AG04449 (cell line): ENCODE measurements at places on chromosomes 6 and 20.
A peak's percentile ranks its signal among the peaks of the same experiment; 100 is the strongest.

DNA sequence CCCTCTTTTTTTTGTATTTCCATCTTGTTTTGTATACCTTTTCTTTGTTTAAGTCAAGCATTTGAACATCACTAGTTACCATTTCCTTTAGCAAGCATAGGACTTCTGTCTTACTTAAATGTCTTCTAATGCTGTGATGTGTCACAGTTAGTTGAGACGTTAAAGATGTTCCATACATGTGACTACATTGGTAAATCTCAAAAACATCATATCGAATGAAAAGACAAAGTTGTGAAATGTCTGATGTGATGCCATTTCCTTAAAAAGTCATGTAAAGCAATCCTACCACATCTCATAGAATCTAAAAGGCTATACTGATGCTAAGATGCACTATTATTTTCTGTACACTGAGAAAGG is 26.8 kb downstream of the SLC16A10 start:
- no peak for DNase-seq

DNA sequence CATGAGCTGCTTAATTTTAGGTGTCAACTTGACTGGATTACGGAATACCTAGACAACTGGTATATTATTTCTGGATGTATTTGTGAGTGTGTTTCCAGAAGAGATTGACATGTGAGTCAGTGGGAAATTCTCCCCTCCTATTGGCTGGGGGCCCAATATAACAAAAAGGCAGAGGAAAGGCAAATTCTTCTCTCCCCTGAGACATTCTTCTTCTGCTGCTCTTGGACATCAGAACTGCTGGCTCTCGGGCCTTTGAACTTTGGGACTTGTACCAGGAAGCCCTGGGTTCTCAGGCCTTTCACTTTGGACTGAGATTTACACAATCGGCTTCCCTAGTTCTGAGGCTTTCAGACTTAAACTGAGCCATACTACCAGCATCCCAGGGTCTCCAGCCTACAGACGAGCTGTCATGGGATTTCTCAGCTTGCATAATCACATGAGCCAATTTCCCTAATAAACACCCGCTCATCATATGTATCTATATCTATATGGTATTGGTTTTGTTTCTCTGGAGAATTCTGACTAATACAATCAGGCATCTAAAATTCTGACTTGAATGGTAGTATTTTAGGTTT is 7.6 kb upstream of the BTN3A3 start:
- DNase-seq, result no peak

GRCh38 chr6:105726902-105727655 is 324.2 kb upstream of the PREP start:
- no peak for DNase-seq

GRCh38 chr6:89050155-89050554 is 30.4 kb upstream of the PNRC1 start:
- no peak for DNase-seq

DNA sequence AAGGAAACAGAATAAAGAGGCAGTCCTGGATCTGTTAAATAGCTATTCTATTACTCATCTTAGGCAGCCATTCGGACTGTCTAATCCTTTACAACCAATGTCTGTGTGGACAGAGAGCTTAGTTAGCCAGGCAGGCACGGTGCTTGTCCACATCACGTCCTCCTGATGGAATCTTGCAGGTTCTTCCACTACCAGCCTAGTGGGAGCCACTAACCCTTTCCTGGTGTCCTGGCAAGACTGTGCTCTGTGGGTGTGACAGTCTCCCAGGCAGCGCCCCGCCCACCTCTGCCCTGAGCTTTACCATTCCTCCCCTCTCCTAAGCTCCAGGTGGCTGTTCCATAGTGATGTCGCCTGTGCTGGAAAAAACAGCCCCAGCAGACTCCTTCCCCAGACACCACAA is 78.3 kb upstream of the CLDN20 start:
- no peak for DNase-seq

DNA sequence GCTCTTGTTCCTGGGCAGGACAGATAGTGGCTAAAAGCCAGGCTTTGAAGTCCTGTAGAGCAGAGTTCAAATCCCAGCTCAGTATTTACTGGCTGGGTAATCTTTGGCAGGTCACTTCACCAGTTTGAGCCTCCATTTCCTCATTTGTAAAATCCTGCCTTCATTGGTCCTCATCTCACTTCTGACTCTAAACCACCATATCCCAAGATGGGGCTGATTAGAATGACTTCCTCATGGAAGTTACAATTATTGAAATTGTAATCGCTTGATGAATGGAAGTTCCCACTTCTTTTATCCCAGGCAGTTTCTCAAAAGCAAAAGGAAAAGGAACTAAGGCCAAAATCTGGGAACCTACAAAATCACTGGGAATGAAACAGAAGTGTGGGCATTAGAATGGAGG is 35.9 kb upstream of the B4GALT5 start:
- DNase-seq, result no peak

- DNase-seq, result peak; percentile 96
Measured at GRCh38 chr6:13762611-13763441, 51.2 kb upstream of the RANBP9 start.

DNA sequence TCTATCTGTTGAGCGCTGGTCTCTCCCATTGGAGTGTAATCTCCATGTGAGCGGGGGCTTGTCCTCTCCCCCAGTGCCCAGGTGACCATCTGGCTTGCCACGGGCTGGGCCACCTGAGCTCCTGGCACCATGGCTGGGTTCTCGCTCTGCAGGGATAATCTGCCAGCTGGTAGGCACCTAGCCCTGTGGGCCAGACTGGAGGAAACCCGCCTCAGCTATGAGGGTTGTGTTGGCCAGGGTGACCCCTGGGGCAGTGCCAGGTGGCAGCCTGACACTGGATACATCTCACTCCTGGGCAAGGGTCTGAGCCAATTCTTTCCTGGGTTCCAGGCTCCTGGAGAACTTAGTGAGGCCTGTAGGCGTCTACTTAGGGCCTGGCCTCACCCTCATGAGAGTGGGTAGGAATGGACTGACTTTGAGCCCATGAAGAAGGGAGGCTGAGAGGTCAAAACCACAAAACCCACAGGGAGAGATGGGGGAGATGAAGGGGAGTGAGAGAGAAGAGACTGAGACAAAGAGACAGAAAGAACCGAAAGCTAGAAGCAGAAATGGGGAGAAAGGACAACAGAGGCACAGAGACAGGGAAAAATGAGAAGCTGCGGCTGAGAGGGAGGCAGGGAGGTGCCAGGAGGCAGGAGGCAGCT is 5.8 kb upstream of the SLC52A3 start:
- no peak for DNase-seq

- no peak for DNase-seq
Measured at GRCh38 chr6:83292900-83293843, 100.0 kb downstream of the RWDD2A start.

DNA sequence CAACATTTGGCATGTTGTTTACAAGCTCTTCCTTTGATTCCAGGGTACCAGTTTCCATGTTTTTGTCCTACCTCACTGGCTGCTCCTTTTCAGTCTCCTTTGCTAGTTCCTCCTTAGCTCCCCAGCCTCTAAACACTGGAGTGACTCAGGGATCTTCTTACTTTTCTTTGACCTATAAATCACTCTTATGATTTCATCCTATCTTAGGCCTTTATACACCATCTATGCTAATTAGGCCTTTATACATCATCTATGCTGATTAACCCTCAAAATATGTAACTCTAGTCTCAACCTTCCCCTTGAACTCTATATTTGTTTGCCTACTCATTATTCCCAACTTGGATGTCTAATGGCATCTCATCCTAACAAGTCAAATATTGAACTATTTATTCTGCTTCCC is 9.5 kb downstream of the TMEM30A start:
- DNase-seq, result peak; percentile 64

DNA sequence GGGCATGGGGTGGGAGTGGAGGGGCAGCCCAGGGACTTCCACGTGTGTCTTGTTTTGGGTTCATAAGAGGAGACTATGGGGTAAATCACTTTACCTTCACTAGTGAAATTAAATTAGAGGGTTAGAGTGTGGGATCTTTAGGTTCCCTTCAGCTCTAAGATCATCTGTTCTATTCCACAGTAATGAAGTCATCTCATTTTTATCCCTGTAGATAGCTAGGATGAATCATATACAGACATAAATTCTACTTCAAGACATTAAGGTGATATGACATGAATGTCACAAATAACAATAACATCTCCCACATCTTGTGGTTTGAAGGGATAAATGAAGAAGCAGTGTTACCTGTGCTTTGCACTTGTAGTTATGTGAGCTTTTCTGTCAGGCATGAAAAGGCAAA is 83.8 kb downstream of the ELOVL4 start:
- no peak for DNase-seq

- no peak for DNase-seq
Measured at GRCh38 chr6:106849676-106850332, 124.7 kb downstream of the CD24 start.

DNA sequence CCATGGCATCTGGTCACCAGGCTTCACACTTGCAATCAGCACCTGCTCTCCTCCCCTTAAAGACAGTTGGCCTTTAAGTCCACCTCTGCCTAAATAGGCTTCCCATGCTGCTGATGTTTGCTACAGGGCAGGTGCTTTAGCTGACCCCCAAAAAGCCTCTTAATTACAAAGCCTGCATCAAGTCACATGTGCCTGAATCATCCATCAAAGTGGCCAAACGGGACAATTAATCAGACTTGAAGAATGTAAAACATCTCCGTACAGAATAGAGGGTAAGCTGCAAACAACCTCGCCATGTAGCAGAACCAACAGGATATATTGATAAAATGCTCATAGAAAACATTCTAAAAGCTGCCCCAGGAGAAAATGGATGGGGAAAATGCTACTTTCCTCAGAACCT is 7.4 kb downstream of the LY86 start:
- DNase-seq, result no peak

DNA sequence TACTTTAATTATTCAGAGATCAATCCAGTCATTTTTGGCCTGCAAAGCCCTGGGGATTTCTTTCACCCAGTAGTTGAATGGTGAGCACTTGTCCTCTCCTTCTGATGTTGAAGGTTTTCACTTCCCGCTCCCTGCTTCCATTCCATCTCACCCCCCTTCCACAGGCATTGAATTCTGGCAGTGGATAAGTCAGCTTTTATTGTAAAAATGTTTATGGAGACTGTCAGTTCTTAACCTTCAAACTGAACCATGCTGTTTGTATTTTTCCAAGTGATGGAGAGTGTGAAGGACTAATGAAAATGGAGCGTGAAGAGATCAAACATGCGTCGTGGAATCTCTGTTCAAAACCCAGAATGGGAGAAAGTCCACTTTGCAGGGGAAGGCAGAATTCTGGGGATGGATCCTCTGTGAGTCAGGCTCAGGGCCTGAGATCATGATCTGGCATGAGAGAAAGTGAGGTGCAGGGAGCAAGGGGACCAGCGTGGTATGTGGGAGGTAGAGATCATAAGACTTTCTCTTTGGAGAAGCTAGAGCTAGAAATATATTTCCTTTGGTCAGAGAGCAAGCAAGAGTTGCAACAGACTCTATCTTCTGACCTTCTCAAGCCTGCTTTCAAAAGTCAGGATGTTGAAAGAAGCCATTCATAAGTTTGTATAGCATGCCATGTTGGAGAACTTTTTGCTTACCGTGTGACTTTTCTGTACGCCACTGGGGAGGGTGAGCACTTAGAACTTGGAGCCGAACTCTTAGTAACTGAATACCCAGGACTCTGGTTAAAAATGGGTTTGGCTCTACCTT is 30.2 kb downstream of the ISM1 start:
- no peak for DNase-seq

DNA sequence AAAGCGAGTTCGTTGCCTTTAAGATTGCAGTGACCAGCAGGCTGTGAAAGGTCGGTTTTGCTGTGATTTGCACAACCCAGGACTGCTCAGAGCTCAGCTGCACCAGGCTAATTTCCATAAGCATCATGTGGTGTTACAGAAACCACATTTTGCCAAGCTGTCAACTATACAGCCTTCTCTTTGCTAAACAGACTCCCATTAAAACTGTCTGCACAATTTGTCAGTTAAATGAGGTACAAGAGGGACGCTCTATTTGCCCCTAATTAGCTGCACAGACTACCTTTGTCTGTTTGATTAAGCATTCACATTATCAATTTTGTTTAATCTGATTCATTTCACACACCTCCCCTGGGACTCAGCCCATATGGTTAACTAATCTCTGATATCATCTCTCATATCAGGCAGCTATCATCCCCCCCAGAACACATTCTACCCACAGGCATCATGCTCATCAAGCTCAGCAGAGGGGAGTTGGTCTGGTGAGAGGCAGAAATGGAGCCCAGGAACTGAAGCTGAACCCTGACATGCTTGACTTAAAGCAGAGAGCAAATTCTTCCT is 62.1 kb downstream of the OLIG3 start:
- DNase-seq, result no peak

GRCh38 chr6:154500769-154501577 is 9.5 kb downstream of the CNKSR3 start:
- no peak for DNase-seq

GRCh38 chr20:25865715-25866656 is 169.3 kb upstream of the ZNF337 start:
- no peak for DNase-seq

DNA sequence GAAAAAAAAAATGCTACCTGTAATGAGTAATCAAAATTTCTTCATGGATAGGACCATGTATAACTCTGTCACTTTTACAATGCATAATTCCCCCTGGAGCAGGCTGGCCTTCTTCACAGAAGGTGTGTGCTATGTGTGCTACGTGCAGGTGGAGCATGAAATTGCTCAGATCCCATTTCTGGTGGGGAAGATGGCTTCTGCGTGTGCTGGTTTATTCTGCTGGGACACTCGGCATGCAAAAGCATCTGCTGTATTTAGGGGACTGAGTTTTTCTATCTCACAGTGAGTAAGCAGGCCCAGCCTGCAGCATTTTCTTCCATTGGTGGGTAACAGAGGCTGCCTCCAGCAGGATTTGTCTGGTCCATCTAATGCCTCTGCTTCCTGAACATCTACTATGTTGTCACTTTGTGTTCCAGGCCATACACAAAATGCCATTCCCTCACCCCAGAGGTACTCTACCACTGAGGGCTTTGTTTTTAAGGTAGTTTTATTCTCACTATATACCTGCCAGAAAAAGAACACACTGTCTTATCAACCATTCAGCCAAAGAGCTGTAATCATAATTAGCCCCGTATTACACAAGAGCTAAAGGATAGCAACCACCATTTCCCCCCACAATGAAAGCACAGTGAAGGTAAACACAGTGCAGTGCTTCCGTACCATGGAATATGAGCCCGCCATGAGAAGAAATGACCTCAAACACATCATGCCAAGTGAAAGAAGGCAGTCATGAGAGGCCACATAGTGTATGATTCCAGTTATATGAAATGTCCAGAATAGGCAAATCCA is 62.4 kb downstream of the SYNDIG1 start:
- no peak for DNase-seq

DNA sequence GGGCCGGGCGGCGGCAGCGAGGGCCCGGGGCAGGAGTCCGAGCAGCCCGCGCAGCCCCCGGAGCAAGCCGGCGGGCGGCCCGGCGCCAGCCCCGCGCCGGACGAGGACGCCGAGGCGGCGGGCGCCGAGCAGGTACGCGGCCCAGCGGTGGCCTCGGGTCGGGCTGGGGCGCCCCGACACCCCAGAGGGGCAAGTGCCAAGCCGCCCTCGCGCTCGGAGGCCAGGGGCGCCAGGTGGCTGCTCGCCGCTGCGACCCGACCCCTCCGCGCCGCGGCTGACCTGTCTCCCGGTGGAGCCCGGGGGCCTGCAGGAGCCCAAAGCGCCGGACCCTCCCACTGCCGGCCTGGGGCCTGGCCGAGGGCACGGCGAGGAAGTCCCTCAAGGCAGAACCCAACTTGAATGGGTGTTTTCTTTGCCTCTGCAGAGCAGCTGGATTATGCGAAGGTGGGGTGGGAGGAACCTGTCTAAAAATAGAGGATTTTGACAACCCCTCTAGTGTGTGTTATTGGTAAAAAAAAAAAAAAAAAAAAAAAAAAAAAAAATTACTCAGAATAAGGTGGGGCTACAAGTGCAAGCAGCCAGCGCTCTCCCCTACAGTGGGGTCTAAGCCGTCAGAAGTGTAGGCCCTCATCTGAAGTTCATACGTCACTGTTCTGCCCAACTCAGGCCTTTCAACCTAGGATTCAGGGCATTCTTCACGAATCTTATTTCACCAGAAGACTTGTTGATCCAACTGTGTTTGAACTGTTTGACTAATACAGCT is 609 bp downstream of the OGFRL1 start:
- DNase-seq, result no peak
